ENCODE measurements at places on chromosomes 7 and 10. TPM values are rescaled to one million over a fixed set of nuclear protein-coding genes. Genes with fewer than 3 reads are reported as not detected.

Gene TMEM178B
- 4.0 TPM for total RNA-seq

Gene GRM3
- not detected for total RNA-seq

Gene MYO1G
- 1.1 TPM for total RNA-seq

Gene DENND2A
- total RNA-seq: 1.0 TPM

Gene GTF2I
- 130 TPM for total RNA-seq

Gene ZNF727
- 0.48 TPM for total RNA-seq
